ENCODE measurements at places on chromosomes 5 and 9.

DNA sequence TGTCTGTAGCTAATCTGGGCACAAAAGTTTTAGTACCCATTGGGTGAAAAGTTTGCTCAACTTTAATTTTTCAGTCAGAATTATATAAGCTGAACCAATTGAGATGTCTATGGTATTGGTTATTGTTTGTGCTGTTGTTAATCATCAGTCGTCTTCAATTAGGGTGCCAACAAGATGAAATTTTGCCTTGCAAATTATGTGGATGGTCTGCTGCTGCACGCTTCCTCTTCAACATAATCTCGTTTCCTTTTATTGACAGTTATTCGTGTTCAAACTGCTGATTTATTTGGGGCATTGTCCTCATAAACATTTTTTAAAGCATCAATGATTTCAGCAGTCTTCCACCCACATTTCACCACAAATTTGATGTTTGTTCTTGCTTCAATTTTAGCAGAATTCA lies 194.0 kb downstream of the HTR1A start:
- DNase-seq: no peak

- no peak for DNase-seq
These were observed 345.1 kb upstream of the PTPRD start for GRCh38 chr9:10957878-10958277.

- DNase-seq: no peak
These were observed 1.0 kb downstream of the NUDCD2 start for GRCh38 chr5:163458778-163459385.

DNA sequence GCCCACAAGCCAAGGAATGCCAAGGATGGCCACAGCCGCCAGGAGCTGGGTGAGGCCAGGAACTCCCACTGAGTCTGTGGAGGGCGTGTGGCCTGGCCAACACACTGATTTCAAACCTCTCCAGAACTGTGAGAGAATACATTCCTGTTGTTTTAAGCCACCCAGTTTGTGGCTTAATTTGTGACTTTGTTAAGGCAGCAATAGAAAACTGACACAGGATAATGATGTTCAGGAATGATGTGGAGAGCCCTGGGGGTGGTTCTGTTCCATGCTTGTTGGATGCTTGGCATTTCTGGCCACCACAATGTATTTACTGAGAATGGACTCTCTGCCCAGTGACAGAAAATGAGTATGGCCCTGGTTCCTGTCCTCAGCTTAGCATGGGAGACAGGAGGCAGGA lies 82.8 kb downstream of the DAP start:
- no peak for DNase-seq

DNA sequence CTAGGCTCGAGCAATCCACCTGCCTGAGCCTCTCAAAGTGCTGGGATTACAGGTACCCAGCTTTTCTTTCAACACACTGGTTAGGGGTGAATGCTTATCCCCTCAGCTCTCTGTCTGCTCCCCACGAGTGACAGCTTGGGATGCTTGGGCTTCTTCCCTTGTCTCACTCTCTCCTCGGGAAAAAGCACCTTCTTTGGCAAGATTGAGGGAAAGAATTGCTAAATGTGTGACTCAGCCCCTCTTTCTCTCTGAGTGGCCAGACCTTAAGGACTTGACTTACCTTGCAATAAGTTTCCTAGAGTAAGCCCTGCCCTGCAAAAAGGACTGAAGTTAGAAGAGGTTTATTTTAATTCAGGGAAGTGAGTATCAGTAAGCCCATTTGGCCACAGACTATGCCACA lies 68.1 kb upstream of the ERBIN start:
- no peak for DNase-seq

DNA sequence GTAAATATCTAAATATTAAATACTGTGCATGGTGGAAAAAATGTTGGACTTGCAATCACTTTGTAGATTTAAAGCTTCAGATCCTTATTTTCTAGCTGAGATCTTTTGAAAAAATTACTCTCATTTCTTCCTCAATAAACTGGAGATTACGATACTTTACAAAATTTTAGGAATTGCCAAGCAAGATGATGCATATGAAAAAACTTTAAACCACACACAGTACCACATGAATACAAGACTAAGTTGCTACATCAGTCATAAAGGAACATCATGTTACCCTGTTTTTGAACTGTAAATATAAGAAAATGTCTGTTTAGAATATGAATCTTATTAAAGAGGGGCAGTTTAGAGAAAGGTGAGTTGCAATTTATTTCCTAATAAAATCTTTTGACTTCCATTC lies 703.6 kb upstream of the NUDT12 start:
- DNase-seq: no peak
